ENCODE measurements at places on chromosomes 5 and 9. TPM values are rescaled to one million over a fixed set of nuclear protein-coding genes. Genes with fewer than 3 reads are reported as not detected.

DNA sequence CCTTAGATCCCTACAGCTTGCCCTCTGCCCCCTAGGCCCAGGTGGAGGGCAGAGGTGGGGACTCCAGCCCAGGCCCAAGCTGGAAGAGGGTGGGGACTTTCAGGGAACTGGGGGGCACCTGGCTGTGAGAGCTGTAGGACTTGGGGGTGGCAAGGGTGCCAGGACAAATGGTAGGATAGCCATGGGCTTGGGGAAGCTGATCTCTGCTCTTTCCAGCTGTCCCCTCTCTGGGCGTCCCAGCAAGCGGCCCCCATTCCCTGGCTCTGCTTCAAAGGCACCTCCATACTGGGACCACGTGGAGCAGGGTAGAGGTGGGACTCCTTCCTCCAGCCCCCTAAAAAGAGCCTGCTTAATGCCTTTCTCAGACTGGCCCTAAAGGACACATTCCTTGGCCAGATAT is 385 bp downstream of the LTC4S start:
- DNase-seq: no peak

DNA sequence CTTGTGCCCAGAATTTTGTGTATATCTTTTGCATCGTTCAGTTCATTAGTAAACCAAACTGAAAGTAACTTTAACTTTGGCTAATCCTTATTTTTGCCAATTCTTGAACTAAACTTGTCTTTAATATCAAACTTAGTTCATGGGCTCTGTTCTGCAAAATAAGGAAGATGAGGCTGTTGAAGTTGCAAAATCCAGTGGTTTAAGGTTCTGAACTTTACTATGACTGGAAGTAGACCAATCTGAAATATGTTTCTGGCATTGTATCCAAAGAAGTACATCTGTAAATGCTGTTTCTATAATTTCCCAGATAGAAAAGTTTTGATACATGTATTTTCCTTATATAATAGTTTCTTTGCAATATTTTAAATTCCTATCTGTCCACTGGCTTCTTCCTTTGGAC is 238.1 kb downstream of the CETN3 start:
- no peak for DNase-seq

DNA sequence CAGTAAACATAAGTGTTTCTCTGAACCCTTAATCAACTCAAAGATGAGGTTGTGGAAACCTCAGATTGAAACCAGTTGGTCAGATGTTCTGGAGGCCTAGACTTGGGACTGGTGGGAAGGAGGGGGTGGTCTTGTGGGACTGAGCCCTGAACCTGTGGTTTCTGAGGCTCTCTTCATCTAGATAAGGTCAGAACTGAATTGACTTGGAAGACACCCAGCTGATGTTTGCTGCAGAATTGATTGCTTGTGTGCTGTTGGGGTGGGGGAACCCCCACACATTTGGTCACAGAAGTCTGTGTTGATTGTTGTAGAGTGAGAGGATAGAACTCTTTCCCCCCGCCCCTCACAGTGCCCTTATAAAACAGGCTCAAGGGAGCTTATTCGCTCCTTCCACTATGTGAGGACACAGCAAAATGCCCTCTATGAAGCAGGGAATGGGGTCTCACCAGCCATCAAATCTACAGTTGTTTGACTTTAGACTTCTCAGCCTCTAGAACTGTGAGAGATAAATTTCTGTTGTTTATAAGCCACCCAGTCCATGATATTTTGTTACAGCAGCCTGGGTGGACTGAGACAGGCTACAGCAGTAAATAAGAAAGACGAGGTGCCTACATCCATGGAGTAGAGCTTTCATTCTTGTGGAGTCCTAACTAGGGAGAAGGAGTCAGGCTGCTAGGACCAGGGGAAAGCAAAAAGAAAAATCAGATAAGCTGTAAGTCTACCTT is 25.7 kb upstream of the UGCG start:
- no peak for DNase-seq

DNA sequence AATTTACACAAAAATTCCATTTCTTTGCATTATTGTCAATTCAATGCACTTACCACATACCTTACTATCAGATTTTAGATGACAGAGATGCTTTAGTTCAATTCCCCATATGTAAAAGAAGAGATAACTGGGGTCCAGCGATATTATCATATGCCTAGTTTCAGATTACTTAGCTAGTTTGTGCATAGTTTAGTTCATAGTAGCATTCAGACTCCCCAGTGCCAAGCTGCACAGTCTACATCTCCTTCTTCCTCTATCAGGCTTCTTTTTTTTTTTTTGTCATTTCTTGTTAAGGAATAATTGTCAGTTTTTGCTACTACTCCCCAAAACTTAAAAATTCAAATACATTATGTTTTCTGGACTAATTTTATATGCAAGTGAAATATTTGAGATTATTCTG is 175.0 kb downstream of the SSBP2 start:
- DNase-seq: no peak

GRCh38 chr9:82513976-82514735 is 525.6 kb downstream of the SPATA31D1 start:
- no peak for DNase-seq

DNA sequence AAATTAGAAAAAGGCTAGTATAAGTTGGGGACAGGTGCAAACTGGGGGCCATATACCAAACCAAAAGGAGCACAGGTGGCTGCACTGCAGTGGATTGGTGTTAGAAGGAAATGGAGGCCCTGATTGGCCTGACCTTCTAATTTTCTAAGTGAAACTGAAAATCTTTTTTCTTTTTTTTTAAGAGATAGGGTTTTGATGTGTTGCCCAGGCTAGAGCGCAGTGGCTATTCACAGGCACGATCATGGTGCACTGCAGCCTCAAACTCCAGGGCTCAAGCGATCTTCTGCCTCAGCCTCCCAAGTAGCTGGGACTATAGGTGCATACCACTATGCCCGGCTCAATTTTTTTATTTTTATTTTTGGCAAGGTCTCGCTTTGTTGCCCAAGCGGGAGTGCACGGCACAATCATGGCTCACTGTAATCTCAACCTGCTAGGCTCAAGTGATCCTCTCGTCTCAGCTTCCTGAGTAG is 9.8 kb upstream of the CCDC69 start:
- DNase-seq: no peak

GKAP1 gene
- polyA plus RNA-seq: 19.2 TPM

TEX48 gene
- polyA plus RNA-seq: not detected

FAM151B gene
- polyA plus RNA-seq: 2.1 TPM

SMIM33 gene
- polyA plus RNA-seq: not detected

All from right renal pelvis (tissue), 4 donors.